Liver (tissue), 10 donors: ENCODE measurements at places on chromosomes 13 and 19. TPM values are rescaled to one million over a fixed set of nuclear protein-coding genes. Genes with fewer than 3 reads are reported as not detected.

DNM2 gene
- 79.5 TPM for total RNA-seq

DNA sequence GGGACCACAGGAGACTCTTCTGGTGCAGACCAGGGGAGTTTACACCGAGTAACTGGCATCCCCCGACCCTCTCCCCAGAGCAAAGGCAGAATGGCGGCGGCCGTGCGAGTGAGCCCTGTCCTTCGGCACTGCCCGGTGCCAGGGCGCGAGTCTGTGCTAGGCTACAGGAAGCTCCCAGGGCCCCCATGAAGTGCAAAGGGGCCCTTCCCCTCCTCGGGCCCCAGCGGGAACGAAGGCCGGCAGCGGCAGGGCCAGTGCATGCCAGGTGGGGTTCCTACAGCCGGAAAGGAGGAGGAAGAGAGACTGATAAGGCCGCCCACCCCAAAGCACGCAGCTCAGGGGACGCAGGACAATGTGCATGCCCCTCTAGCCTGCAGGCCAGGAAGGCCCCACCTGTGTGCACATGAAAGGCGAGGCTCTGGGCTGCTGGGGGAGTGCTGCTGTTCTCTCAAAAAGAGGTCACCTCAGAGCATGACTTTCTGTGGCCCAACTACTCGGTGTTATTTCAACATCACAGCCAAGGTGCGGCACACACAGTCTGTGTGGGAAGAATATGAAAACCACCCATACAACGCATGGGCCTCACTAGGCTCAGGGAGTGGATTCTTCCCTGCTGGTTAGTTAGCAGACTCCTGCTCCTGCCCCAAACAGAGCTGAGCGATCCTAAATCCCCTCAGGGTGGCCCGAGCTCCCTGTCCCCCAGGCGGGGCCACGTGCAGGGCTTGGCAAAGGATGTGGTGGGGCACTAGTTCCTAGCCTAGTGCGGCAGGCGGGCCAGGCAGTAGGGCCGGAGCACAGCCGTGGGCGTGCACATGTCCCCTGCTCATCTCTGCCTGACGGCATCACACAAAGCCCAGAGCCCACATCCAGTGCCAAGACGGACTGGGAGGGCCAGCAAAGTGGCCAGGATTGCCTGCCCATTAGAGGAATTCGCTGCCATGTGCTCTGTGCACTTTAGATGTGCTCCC, 28.4 kb upstream of the TIMM44 start:
- H3K4me1 ChIP-seq: peaks cover 13% of the 10 kb centered on the region
- no peak overlapping the region for H3K4me3 ChIP-seq
- H3K36me3 ChIP-seq: peaks cover 36% of the 10 kb centered on the region
- H3K27me3 ChIP-seq: no peaks in the 10 kb centered on the region
- no peak for DNase-seq

DNA sequence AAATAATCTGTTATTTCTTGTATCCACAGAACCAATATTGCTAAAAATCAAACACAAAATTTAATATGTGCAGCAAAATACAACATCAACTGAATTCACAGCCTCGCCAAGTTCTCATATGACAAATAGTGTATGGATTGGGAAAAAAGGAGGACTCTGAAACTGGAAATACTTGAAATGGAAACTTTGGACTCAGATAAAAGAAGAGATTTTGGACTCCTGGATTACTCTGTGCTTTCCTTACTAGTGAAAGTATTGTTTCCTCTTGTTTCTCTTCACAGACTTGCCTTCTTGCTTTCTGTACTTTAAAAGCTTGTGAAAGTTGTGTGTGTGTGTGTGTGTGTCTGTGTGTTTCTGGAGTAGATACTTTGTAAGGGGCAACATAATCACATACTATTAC, 1596.3 kb downstream of the PCDH9 start:
- H3K27me3 ChIP-seq: no peaks in the 10 kb centered on the region
- H3K36me3 ChIP-seq: no peaks in the 10 kb centered on the region
- no peak for DNase-seq
- H3K4me3 ChIP-seq: no peak overlapping the region
- H3K4me1 ChIP-seq: no peaks in the 10 kb centered on the region

DHDH gene
- total RNA-seq: not detected

DNA sequence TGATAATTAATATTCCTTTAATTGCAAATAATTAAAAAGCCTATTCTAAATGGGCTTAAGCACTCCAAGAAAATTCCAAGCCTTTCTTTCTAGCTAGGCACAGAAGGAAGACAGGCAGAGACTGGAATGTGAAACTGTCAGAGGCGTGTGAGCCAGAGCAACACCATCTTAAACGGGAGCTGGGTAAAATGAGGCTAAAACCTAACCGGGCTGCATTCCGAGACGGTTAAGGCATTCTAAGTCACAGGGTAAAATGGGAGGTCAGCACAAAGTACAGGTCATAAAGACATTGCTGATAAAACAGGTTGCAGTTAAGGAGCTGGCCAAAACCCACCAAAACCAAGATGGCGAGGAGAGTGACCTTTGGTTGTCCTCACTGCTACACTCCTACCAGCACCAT, 300.4 kb downstream of the SLITRK6 start:
- H3K4me1 ChIP-seq: no peaks in the 10 kb centered on the region
- H3K4me3 ChIP-seq: no peak overlapping the region
- no peaks in the 10 kb centered on the region for H3K36me3 ChIP-seq
- no peak for DNase-seq
- H3K27me3 ChIP-seq: no peaks in the 10 kb centered on the region

GRCh38 chr19:4979211-4979807, 10.4 kb downstream of the KDM4B start:
- peak overlapping the region; percentile 65 for H3K27ac ChIP-seq
- peaks cover 4% of the 10 kb centered on the region for H3K4me1 ChIP-seq
- H3K4me3 ChIP-seq: no peak overlapping the region
- DNase-seq: no peak
- no peaks in the 10 kb centered on the region for H3K36me3 ChIP-seq

ZNF536 gene
- total RNA-seq: 0.17 TPM

SEMA6B gene
- total RNA-seq: 3.1 TPM

GRCh38 chr19:1396768-1397679, 4.3 kb downstream of the GAMT start:
- H3K27me3 ChIP-seq: no peaks in the 10 kb centered on the region
- peaks cover 13% of the 10 kb centered on the region for H3K36me3 ChIP-seq
- peaks cover 45% of the 10 kb centered on the region for H3K4me1 ChIP-seq
- DNase-seq: no peak
- no peak overlapping the region for H3K4me3 ChIP-seq
- peak overlapping the region; percentile 78 for H3K27ac ChIP-seq

DNA sequence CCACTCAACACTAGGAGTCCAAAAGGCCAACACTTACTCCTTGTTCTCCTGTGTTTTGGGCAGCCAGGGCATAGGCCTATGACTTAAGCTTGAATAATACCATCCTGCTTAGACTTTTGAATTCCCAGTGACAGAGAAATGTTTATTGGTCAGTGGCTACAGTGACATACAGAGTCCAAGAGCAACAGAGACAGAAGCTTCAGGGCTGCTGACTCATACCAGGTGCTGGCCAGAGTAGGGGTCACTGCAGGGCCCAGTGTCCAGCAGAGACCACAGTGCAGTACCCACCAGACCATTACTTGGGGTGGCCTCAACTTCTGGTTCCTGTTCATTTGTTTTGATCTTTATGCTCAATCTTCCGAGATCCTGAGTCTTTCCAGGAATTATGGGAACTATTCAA, 6.0 kb upstream of the FREM2 start:
- no peak overlapping the region for H3K27ac ChIP-seq
- no peaks in the 10 kb centered on the region for H3K36me3 ChIP-seq
- H3K27me3 ChIP-seq: no peaks in the 10 kb centered on the region
- no peak for DNase-seq

IRGC gene
- not detected for total RNA-seq

DNA sequence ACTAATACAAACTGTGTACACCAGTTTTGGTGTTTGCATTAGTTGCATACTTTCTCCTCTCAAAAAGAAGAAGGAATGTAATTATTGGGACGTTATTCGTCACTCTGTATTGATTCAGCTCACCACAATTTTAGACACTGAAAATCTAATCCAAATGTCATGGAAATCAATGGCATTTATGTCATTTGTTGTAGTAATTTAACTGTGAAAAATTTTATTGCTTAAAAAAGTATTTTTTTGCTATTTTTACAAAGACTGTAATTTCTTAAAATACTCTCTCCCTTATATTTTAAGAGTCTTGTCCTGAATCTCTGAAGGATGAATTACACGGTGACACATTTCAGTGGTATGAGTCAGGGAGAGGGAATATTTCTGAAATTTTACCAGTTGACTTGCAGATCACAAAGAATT, 2117.6 kb downstream of the PCDH9 start:
- no peak overlapping the region for H3K4me3 ChIP-seq
- no peak overlapping the region for H3K27ac ChIP-seq
- DNase-seq: no peak
- H3K36me3 ChIP-seq: no peaks in the 10 kb centered on the region

DNA sequence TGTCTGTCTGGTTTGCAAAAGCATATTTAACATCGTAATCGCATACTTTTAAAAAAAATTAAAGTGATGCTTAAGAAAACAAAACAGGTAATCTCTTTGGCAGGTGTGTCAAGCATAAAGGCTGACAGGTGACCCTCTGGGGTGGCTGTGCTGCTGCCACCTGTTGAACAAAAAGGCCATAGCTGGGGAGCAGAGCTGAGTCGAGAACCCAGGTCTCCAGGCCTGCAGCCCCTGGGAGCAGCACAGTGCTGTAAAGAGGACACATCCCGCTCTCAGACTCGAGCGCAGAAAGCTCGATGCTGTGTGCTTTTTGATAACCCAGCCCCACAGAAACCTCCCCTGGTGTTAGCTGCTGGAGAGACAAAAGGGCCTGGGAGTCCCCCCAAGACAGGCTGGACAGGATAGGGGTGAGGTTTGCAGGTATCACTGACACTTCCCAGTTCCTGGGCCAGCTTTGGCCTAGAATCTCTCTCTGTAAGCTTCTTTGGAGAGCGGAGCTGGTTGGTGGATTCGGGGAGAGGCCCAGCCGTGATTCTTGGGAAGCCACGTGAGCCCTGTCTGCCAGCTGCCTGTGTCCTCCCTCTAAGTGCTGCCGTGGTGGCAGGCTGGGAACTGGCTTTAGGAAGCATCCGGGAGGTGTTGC, 66.9 kb downstream of the C13orf42 start:
- H3K4me3 ChIP-seq: no peak overlapping the region
- DNase-seq: no peak
- no peaks in the 10 kb centered on the region for H3K4me1 ChIP-seq
- no peaks in the 10 kb centered on the region for H3K36me3 ChIP-seq
- H3K27ac ChIP-seq: no peak overlapping the region
- no peaks in the 10 kb centered on the region for H3K27me3 ChIP-seq

DNA sequence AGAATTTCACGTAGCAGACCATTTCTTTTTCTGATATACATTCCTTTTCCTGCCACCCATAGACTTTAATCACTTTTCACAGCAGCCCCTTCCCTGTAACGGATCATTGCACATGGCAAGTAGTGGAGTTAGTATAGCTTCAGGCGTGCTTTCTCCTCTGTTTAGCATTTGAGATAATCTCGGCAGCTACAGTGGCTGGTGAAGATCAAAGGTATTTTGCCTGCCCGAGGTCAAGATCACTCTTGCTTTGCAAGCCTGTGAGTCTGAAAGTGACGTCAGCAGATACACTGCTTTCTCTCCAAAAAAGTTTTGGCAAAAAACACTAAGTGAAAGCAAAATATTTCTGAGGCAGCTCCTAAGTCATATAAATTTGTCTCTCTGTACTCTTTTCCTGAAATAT, 260.0 kb downstream of the NDFIP2 start:
- no peak overlapping the region for H3K27ac ChIP-seq
- no peaks in the 10 kb centered on the region for H3K4me1 ChIP-seq
- no peak overlapping the region for H3K4me3 ChIP-seq
- no peaks in the 10 kb centered on the region for H3K27me3 ChIP-seq

DNA sequence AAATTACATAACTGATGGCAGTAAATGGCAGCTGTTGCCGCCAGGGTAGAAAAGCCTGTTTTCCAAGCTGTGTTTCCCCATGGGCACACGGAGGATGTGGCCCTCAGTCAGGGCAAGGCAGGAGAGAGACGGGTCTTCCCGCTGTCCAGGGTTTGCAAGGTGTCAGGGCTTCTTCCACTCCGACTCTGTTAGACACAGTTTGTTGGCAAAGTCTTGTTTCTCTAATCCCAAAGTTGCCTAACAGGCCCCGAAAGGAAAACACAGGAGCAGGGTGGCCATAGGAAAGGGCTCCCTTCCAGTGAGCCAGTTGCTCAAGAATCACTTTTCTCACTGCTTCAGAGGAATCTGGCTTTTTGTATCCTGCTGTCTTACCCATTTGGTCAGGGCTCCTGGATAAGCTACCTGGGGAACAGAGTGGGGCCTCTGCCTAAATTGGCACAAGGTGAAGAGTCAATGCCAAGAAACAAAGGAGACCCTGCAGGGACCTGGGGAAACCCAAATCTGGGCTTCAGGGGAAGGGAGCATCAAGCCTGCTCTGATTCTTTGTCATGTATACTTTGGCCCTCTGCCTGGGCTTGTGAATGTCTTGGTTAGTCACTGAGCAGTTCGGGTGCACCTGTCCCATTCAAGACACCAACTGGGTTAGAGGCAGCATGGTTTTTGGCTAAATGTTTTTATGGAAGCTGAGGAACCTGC, 29.0 kb upstream of the CXCL17 start:
- no peak overlapping the region for H3K4me3 ChIP-seq
- H3K4me1 ChIP-seq: no peaks in the 10 kb centered on the region
- no peak for DNase-seq

RNU6-9 gene
- not detected for total RNA-seq

GRCh38 chr19:43780706-43781525, at the start of gene KCNN4:
TSS of gene KCNN4 (minus strand) at chr19:43780973. CDS start at chr19:43780861, 112 bp downstream.
- H3K36me3 ChIP-seq: no peaks in the 10 kb centered on the region
- H3K27ac ChIP-seq: no peak within 1 kb of the TSS
- no peak within 1 kb of the TSS for H3K4me3 ChIP-seq
- no peak for DNase-seq
- no peaks in the 10 kb centered on the region for H3K27me3 ChIP-seq

DNA sequence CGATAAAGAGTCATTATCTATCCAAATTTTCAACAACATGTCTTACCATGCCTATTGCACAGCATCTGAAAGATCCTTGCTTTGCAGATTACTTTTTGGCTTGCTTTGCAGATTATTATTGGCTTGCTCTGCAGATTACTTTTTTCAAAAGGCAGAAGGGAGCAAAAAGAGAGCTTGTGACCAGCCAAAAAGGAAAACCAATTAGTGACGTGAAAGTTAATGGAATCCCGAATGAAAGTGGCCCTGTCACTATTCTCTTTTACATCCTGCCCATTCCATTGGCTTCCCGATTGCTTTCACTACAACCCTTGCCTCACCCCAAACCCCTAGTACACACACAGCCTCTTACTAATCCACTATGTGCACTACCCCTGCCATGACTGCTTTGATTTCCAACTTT, 81.3 kb downstream of the LHFPL6 start:
- H3K27ac ChIP-seq: no peak overlapping the region
- no peaks in the 10 kb centered on the region for H3K4me1 ChIP-seq
- DNase-seq: no peak
- H3K27me3 ChIP-seq: no peaks in the 10 kb centered on the region
- H3K4me3 ChIP-seq: no peak overlapping the region
- no peaks in the 10 kb centered on the region for H3K36me3 ChIP-seq

DNA sequence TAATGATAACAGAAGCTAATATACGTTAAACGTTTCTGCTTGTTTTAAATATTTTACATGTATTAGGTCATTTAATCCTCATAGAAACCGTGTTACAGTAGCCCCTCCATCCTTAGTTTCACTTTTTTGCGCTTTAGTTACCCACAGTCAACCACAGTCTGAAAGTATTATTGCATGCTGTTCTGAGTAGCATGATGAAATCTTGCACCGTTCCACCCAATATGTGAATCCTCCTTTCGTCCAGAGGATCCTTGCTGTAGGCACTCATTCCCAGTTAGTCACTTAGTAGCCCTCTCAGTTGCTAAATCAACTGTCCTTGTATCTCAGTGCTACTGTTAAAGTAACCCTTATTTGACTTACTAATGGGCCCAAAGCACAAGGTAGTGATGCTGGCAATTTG, 257.8 kb downstream of the ENOX1 start:
- no peaks in the 10 kb centered on the region for H3K36me3 ChIP-seq
- no peak for DNase-seq
- H3K4me1 ChIP-seq: no peaks in the 10 kb centered on the region
- no peak overlapping the region for H3K4me3 ChIP-seq
- H3K27ac ChIP-seq: no peak overlapping the region
